ENCODE measurements at places on chromosomes 4 and X. TPM values are rescaled to one million over a fixed set of nuclear protein-coding genes. Genes with fewer than 3 reads are reported as not detected.

Gene FAT1
- 90.3 TPM for total RNA-seq

Gene USP17L29
- not detected for total RNA-seq

Gene PPBP
- not detected for total RNA-seq

Gene FRG2
- total RNA-seq = not detected

Gene WDR1
- total RNA-seq = 168 TPM

Gene MAGEC2
- not detected for total RNA-seq

Gene TCEAL5
- total RNA-seq = 0.38 TPM

Gene DCAF8L2
- total RNA-seq = not detected

Gene SORCS2
- total RNA-seq = 2.5 TPM

Gene BEX2
- 3.3 TPM for total RNA-seq

Gene CCDC149
- 13.9 TPM for total RNA-seq

Gene HSD17B11
- total RNA-seq = 19.9 TPM

Gene GAGE13
- not detected for total RNA-seq

Gene TMEM128
- total RNA-seq = 8.6 TPM

Gene CDS1
- 32.9 TPM for total RNA-seq

Gene FGF13
- 0.48 TPM for total RNA-seq

Gene UGT2B7
- total RNA-seq = not detected

Gene MAOB
- 3.8 TPM for total RNA-seq

Gene CAPN6
- total RNA-seq = 0.68 TPM

Gene LGI2
- not detected for total RNA-seq

Gene HPSE
- 12.5 TPM for total RNA-seq

Gene HOPX
- total RNA-seq = 319 TPM

Gene ANKRD37
- total RNA-seq = 4.7 TPM

Gene NFKB1
- 33.5 TPM for total RNA-seq

Gene GPR82
- total RNA-seq = 0.76 TPM

Gene PNMA6F
- not detected for total RNA-seq

Gene GAGE12E
- total RNA-seq = not detected

Gene ADGRL3
- 7.8 TPM for total RNA-seq

Gene FGA
- not detected for total RNA-seq

Data from esophagus squamous epithelium (tissue), 5 donors.